ENCODE measurements at places on chromosomes 6 and 20. TPM values are rescaled to one million over a fixed set of nuclear protein-coding genes. Genes with fewer than 3 reads are reported as not detected.

Gene WFDC10B
- not detected for total RNA-seq

DNA sequence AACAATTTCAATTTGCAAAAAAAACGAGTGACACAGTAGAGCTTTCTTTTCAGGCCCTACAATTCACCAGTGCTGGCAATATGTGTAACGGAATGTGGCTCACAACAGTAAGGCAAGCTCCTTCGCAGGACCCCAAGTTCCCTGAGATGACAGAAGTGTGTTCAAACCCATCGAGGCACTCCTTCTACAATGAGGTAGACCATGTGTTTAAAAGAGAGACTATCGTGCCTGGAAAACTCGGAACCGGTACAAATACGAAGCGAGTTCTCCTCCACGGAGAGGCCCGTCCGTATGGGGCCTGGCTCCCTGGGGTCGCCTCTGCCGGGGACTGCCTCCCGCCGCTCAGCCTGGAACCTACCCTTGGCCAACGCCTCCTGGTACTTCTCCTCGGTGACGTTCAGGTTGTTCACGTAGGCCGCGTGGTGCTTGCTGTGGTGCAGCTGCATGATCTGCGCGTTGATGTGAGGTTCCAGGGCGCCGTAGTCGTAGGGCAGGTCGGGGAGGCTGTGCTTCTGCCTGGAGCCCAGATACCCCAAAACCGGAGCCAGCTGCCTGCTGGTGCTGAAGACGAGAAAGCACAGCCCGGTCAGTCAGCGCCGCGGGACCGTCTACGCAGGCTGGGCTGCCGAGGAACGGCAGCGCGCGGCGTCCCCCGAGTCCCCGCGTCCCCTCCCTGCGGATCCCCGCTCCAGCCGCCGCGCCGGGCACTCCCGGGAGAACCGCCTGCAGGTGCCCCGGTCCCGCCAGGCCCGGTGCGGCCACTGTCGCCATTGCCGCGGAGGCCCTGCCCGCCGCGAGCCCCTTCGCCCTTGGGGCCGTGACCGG, 526 bp downstream of the SOD2 start:
- no peak for DNase-seq

DNA sequence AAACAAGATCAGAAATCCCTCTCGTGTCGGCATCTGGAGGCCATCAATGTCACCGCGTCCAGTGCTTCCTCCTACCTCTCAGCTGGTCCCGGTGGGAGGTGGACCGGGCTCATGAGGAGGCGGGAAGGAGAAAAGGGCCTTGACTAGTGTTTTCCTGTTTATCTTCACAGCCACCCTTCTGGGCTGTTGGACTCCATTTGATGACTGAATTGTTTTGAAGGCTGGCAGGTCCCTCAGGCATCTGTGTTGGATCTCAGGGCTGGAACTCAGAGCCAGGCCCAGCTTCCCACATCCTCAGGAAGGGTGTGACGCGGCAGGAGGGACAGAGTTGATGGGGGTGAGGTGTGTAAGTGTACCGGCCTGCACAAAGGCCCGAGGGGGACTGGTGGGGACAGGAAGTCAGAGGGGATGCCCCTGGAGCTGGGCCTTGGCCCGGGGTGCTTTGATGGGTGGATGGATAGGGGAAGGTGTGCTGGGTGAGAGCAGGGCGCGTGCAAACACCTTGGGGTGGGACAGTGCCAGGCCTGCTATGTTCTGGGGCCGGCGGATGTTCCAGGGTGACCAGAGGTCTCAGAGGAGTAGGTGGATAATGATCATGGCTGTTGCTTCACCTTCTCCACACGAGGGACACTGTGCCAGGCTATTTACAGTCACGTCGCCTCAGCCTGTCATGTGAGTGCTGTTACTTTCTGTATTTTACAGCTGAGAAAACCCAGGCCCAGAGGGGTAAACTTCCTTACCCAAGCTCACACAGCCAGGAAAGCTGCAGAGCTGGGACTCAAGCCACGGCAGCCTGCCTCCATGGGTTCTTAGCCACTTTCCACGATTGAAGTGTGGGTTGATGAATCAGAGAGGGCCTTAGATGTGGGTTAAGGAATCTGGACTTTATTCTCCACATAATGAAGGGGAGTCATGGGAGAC, 17.9 kb upstream of the CHMP4B start:
- no peak for DNase-seq

GRCh38 chr6:166686317-166686716, 59.3 kb upstream of the RPS6KA2 start:
- DNase-seq = no peak

DNA sequence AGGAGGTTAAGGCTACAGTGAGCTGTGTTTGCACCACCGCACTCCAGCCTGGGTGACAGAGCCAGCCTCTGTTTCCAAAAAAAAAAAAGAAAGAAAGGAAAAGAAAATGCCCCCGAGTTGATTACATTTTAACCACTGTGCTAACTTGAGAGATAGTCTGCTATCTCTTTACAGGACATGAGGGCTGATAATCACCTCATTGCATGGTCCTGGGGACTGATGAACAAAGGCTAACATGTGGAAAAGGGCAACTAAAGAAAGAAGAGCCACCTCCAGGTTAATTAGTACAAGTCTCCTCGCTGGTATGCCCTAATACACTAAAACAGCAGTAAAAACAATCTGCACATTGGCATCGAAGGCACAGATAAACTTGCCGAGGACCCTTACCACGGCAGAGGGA, 4.2 kb upstream of the PLG start:
- DNase-seq = no peak

Gene HNF4A
- not detected for total RNA-seq

DNA sequence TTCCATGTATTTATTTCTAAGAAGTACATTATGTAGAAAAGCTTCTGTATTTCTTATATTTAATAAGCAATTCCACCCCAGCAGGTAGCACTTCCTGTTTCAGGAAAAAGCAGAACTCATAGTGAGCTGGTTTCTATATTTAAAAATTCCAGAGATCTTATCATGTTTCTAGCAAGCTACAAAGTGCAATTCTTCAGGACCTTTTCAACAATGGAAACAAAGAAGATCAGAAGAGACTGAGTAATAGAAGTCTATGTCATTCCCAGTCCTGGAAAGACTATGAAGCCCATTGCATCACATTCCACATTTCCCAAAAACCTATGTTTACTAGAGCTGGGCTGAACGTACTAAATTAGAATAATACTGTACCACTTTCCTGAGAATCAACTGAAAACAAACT, 302.6 kb upstream of the NRSN1 start:
- DNase-seq = no peak

DNA sequence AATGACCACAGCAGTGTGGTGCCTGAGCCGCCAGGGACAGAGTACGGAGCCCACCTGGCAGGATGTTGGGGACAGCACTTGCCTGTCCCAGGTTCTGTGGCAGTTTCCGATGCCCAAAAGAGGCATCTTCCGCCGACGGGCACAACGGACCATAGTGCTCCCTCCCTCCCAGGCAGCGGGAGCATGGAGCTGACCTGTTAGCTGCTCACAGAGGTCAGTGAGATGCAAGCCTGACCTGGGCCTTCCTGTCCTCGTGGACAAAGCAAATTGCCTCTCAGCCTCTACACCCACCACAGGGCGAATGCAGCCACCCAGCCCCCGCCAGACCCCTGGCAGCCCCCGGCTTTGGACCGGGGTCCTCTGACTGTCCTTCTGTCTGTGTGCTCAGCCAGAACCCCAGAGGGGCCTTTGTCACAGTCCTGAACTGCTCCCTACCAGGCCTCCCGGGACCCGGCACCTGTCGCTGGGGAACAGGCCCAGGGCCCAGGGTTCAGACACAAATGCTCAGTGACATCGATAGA, 16.2 kb upstream of the FRMD1 start:
- DNase-seq = no peak

Measured in kidney epithelial cell (primary cell).